ENCODE measurements at places on chromosomes 7 and 10. TPM values are rescaled to one million over a fixed set of nuclear protein-coding genes. Genes with fewer than 3 reads are reported as not detected.

CLCN1 gene
- total RNA-seq, result not detected

EBLN1 gene
- not detected for total RNA-seq

ACSM6 gene
- total RNA-seq, result not detected

LDB3 gene
- total RNA-seq, result 7.3 TPM

RAB19 gene
- not detected for total RNA-seq

SAMD8 gene
- 52.5 TPM for total RNA-seq

AASS gene
- total RNA-seq, result 192 TPM

MCMBP gene
- 72.3 TPM for total RNA-seq
